ENCODE measurements at places on chromosomes 16 and 17.

GRCh38 chr17:36105781-36106492, 2.3 kb downstream of the CCL4 start:
- DNase-seq = no peak

- no peak for DNase-seq
These were observed at the start of gene KCNJ12 for GRCh38 chr17:21376081-21376758. TSS of gene KCNJ12 (plus strand) at chr17:21376357. CDS start at chr17:21415343, 38,986 bp downstream.

DNA sequence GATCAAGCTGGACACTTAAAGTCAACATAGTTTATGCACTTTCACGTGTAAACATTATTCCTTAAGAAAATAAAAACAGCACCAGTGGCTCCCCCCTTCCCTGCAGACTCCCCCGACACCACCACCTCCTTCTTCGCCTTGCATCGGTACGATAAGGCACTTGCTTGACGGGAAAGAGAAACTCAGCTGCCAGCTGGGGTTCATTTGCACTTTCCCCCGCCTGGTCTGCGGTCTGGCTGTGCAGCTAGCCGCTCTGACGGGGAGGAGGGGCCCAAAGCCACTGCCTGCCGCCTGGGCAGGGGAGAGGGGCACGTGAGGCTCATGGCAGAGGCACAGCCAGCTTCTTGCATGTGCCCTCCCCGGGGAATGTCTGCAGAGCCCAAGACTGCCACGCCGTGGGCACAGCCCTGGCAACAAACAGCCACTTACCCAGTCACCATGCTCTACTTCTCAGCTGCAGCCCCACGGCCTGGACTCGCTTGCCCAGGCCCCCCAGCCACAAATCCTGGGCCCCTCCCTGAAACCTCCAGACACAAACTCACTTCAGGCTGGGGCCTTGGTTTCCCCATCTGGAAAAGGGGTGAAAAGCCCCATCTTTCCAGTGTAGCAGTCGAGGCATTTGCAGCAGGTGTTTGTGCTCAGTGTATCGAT, 16.5 kb upstream of the PRM1 start:
- DNase-seq = peak; percentile 40

DNA sequence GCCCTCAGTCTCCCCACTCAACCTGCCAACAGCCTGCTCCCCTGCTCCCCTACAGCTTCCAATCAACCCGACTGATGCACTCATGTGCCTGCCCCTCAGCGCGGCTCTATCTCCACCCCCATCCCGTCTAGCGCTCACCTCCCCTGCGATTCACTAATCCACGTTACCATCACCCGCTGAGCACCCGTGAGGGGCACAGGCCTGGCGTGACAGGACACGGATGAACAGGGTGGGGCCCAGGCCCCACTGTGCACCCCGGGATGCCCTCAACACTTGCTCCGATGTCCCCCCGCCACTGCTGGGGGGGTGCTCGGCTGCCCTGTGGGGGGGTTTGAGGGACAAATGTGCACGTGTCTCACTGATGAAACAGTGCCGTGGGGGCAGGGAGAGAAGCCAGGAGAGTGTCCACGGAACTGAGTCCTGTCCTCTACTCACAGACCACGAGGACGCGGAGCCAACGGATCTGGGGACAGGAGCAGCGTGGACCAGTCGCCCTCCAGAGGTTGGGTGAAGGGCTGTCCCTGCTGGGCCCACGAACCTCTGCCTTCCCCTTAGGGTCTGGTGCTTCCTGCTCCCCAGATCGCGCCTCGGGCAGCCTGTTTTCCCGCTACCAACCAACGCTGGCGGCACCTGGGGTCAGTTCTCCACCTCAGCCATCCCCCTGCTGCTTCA, 66.7 kb downstream of the RPH3AL start:
- DNase-seq = no peak

GRCh38 chr17:5286846-5287245, 4.8 kb downstream of the RABEP1 start:
- DNase-seq = no peak

DNA sequence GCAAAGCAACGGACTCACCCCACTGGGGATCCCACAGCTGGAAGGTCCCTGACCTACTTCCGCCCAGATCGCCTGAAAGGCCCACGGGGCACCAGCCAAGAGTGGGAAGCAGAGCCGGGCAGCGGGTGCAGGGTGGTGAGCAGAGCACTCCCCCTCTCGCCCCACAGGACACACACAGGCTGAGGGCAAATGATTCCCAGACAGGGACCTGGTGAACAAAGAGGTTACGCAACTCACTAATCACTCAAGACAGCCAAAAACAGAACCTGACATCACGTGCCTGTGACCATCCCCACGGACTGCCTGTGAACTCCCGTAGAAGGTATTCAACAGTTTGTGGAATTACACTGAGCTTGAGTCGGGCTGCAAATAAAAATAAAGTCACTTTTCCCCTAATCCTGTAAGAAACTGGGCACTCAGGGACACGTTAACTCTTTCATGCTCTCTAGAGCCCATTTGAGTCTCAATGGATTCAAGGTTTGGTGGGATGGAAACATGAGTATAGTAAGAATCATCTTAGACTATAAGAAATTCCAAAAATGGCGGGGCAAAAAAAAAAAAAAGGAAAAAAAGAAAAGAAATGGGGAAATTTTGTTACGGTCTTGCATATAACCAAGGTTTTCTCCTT, 396.1 kb downstream of the SOX9 start:
- no peak for DNase-seq

DNA sequence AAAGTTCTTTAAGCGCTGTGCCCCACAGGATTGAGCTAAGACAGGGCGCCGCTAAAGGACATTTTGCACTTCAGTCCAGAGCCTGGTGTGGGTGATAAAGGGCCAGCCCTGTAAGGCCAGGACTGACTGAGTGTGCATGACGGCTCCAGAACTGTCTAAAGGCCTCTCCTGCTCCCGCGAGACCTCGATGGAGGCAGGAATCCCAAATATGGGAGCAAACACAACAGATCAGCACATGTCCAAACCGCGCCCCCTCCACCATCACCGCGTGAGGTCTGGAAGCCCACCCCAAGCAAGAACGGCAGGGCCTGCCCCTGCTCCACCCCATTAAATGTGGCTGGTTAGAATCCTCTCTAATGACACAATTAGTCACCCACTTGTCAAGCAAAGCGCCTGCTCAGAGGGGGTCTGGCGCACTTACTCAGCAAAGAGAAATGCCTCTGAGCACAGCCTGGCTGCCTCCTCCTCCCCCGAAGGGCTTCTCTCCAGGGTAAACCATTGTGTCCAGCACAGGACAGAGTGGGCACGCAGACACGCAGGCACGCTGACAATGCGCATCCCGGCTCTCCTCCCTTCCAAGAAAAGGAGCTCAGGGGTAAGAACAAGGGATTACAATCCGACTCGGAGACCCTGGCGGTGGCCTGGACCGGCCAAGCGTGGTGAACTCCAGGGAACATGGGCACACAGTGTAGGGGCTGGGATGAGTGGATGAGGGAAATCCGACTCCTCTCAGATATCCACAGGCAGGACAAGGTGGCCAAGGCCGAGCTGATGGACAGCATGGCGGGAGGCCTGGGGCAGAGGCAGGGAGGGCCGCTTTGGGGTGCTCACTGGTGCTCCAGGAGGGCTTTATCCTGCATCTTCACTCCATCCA, 1.5 kb downstream of the MXRA7 start:
- no peak for DNase-seq

DNA sequence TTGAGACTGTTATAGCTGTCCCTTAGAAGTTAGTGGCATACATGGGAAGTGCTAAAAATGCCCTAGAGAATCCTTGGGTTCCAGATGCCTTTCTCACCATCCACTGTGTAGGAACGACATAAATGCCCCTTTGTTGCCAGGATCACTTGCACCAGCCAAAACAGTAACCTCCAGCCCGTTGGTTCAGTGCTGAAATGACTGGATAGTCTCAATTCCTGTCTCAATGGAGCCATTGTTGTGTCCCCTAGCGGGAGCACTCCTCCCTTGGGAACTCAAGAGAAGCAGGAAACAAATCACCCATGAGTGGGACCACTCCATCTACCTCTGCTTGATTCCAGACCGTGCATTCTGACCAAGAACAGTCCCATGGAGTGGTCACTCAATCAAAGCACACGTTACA, 23.1 kb downstream of the MPHOSPH6 start:
- DNase-seq = no peak

DNA sequence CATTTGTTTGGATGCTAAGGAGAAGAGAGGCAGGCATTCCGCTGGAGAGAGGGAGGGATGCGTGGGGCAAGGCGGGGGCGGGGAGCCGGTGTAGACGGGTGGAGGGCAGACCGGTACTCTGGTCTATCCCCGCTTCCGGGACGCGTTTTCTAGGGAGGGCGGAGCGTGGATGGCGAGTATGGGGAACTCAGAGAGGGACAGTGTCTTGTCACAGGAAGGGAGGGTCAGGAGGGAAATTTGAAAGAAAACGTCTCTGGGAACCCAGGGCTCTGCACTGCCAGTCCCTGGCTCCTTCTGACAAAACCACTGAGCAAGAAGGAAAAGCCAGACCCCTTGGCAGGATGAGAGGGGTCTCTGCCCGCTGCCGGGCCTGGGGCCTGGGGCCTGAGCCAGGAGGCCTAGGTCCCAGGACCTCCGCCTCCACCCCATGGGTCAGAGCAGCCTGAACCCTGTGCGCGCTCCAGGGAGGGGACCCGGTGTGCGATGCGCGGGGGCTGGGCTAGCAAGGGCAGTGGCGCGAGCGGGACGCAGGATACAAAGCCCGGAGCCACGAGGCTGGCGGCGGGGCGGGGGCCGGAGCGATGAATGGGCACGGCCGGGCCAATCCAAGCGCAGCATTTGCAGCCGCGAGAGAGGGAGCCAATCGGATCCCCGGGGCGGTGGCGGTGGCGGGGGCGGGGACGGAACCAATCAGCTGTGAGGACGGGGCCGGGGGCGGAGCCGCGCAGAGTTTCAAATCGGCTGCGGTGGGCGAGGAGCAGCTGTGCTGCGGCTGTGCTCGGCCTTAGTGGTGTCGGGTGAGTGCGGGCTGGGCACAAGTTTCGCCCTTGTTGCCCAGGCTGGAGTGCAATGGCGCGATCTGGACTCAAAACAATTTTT, at the start of gene PIMREG:
PIMREG (plus strand) TSS at position 764 of the 879 bp plus-strand sequence. CDS start 656 bp downstream, outside the sequence.
- peak; percentile 35 for DNase-seq

DNA sequence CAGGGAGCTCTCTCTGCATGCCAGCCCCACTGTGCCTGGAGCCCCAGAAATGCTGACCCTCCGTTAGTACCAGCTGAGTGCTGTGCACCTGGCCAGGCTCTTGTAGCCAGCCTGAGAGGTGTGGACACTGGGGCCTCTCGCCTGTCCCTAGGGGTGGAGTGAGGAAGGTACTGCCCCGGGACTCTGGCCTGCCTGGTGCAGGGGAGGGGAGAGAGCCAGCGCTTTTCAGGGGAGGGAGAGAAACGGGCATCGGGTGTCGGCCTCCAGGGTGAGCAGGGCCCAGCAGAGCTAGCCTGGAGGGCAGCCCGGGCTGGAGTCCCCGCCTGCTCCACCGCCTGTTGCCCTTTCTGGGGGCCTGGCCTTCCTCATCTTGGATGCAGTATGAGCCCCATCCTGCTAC, 13.1 kb downstream of the MAP2K3 start:
- peak; percentile 39 for DNase-seq

GRCh38 chr17:59466946-59467801, 98.2 kb upstream of the DHX40 start:
- no peak for DNase-seq

DNA sequence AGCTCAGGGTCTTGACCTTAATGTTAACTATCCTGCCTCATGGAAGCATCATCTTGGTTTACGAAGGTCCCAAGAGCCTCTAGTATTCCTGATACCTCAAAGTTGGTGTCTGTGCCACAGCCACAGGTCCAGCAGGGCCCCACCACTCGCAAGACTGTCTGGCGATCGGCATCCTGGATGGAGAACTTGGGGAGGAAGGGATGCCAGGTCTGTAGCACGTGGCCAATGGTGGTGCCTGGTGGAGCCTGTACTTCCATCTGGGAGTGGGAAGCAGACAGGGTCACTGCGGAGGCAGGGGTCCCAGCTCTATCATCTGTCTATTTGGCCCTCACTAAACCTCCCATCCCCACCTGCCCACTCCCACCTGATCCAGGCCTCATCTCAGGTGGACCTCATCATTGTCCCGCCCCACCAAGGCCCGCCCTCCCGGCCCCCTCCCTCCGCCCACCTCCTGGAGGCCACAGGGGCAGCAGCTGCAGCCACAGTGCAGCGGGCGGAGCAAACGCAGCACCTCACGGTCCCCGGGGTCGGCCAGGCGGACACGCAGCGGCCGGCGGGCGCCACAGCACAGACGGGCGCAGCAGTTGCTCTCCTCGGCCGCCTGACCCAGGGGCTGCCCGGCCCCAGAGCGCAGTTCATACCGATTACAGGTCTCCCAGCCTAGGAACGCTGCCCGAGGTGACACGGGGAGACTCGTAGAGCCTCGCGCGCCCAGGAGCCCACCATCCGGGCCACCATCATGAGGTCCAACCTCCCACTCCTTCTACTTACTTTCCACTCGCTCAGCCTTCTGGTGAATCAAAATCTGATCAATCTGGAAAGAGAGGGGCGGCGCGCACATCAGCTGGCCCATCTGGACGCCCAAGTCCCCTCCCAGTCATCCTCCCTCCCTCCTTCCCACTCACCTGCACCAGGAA, 1.4 kb downstream of the PLSCR3 start:
- DNase-seq = no peak

Data from hematopoietic multipotent progenitor cell treated with erythropoietin and hydrocortisone succinate and interleukin-3 and kit ligand, for 15 days (in vitro differentiated cells).